ENCODE measurements at places on chromosomes 16 and 17.
A peak's percentile ranks its signal among the peaks of the same experiment; 100 is the strongest.

DNA sequence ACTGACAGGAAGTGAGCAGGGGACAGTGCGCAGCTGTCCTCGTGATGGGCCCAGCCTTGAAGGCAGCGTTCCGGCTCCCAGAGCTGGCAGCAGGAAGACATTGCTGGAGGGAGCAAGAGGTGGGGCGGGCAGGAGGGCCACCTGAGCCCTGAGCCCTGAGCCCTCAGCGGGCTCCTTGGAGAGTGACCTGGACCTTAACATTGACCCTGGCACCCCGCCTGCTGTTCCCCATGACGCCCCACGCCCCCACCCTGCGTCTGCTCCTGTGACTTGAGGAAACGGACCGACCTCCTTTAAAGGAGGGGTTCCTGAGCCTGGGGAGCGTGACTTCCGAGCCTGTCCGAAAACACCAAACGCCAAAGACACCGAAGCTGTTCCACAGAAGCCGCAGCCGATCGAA is 25.1 kb upstream of the ENPP7 start:
- no peak for DNase-seq

DNA sequence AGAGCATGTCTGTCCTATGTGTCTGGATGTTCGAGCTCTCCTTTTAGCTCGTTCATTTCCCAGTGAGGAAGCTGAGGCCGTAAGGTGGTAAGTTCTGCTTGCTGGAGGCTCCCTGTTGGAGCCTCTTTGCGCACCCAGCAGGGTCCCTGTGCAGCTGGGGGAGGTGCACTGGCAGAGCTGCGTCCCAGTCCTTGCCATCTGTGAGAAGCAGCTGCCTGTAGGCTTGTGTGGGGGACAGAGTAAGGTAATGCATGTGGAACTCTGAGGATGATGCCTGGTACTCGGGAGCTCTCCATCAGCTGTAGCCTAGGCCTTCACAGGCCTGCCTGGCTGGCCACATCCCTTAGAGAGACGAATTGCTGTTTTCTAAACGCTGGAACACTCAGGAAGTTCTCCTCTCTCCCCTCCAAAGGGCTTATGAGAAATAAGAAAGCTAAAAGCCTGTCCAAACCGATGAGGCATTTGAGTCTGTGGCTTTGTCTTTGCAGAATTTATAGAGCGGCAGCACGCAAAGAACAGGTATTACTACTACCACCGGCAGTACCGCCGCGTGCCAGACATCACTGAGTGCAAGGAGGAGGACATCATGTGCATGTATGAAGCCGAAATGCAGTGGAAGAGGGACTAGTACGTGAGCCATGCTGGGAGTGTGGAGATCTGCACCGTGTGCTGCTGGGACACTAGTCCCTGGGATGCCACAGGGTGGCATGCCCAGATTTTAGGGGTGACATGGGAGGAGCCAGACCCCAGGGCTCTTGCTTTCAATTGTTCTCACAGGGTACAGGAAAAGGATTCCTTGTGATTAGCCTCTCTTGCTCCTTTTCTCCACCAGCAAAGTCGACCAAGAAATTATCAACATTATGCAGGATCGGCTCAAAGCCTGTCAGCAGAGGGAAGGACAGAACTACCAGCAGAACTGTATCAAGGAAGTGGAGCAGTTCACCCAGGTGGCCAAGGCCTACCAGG is 1.6 kb downstream of the NDUFB10 start:
- peak; percentile 69 for DNase-seq

GRCh38 chr16:57949595-57950238 is 21.2 kb downstream of the CNGB1 start:
- no peak for DNase-seq

- DNase-seq = no peak
These were observed 114.3 kb upstream of the KCNJ16 start for GRCh38 chr17:69960755-69961154.

DNA sequence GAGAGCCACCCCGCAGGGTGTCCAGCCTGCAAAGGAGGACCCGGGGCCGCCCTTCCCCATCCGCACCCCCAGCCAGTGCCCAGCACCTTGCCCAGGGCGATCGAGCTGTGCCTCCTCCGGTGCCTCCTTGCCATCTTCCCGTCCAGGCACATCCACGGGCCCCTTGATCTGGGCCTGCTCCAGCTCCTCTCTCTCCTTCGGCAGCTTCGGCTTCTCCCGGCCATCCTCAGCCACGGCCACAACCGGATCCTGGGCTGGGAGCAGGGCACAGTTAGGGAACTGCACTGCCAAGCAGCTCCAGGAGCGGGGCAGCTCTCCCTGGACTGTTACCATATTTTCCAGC is 13.8 kb downstream of the NDUFAF8 start:
- DNase-seq = no peak

GRCh38 chr16:2710711-2711231 is 9.3 kb downstream of the PRSS27 start:
- no peak for DNase-seq

DNA sequence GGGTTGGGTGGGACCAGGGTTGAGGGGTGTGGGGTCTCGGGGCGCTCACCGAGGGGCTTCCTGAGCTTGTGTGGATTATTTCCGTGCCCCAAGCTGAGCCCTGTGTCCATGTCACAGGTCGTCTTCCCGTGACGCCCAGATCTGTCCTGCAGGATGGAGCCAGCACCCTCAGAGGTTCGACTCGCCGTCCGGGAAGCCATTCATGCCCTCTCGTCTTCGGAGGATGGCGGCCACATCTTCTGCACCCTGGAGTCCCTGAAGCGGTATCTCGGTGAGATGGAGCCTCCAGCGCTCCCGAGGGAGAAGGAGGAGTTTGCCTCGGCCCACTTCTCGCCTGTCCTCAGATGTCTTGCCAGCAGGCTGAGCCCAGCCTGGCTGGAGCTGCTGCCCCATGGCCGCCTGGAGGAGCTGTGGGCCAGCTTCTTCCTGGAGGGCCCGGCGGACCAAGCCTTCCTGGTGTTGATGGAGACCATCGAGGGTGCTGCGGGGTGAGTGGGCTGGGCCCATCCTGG is 1.0 kb downstream of the TELO2 start:
- no peak for DNase-seq

GRCh38 chr16:73365016-73365551 is 317.2 kb upstream of the ZFHX3 start:
- peak; percentile 65 for DNase-seq

DNA sequence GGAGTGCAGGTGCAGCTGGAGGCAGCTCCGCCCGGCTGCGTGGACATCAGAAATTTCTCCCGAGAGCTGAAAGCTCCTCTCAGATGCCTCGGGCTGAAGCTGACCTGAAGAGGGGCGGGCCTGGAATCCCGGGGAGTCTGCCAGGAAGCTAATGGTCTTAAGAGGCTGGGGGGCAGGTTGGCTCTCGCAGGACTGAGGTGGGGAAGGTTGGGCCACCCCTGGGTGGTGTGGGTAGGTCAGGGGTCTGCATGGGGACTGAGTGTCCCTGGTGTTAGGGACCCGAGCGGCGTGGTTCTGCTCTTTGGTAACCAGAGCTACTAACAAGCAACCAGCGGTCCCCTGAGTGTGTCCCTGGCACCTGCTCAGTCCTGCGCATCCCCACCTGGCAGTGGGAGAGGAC is 3.5 kb downstream of the CHMP6 start:
- DNase-seq = no peak

GRCh38 chr16:54928016-54928356 is 2.7 kb upstream of the IRX5 start:
- peak; percentile 19 for DNase-seq

DNA sequence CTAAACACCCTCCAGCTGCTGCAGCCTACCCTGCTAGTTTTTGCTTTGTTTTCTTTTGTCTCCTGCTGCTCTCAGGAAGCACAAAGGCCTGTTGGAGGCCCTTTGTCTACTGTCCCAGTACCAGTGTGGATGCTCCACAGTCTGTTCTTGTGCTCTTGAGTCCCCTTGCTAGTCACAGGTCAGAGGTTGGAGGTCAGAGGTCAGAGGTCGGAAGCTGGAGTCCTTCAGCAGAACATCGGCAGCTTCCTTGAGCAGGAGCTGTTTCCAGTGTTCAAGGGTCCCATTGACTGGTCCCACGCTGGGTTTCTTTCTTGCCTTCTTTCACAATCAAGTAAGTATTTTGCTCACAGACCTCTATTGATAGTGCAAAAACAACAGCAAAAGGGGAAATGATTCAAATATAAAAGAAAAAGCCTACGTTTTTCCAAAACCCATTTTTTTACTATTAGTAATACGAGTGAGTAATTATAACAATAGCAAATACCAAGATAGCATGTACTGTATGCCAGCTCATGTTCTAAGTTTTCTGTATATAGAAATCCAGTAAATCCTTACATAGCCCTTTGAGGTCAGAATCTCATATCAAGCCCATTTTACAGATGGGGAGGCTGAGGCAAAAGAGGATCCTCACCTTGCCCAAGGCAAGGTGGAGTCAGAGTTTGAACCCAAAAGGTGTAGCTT is 10.9 kb upstream of the IL34 start:
- DNase-seq = no peak

DNA sequence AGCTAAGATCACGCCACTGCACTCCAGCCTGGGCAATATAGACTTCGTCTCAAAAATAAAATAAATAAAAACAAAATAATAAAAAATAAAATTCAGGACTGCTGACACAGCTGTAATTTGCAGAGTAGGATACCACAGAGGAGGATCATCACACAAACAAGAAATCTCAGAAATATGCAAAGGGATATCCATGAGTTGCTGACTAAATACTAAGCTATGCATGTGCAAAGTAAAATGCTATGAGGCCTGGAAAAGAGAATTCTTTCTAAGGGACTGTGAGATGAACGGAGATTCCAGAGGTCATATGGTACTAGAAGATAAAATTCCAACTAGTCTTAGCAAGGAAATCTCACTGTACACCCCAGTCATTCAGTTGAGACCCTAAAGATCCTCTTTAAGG is 74.8 kb downstream of the SLC39A11 start:
- DNase-seq = no peak

GRCh38 chr16:66370786-66371684 is 4.5 kb downstream of the CDH5 start:
- no peak for DNase-seq

GRCh38 chr17:76219670-76220383 is 20.5 kb downstream of the RNF157 start:
- DNase-seq = no peak

GRCh38 chr16:47486856-47487255 is 25.7 kb downstream of the PHKB start:
- no peak for DNase-seq

- DNase-seq = no peak
These were observed 214.1 kb downstream of the HS3ST3B1 start for GRCh38 chr17:14514973-14515372.

DNA sequence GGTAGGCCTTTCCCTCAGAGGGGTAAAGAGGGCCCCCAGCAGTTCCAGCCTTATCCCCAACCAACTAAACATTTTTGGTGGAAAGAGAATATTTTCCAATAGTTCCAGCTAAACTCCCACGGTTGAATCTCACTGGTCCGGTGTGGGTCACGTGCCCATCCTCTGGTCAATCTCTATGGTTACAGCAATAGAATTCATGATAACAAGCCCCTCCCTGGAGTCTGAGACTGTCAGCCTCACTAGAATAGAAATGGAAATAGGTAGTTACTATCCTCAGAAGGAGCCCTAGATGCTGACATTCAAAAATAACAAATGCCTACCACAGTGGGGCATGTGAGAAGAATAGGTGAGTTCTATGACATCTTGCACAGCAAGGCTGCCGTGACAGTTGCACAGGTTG is 37.5 kb upstream of the LITAF start:
- no peak for DNase-seq

GRCh38 chr17:32570081-32570396 is 83.2 kb downstream of the CDK5R1 start:
- no peak for DNase-seq

DNA sequence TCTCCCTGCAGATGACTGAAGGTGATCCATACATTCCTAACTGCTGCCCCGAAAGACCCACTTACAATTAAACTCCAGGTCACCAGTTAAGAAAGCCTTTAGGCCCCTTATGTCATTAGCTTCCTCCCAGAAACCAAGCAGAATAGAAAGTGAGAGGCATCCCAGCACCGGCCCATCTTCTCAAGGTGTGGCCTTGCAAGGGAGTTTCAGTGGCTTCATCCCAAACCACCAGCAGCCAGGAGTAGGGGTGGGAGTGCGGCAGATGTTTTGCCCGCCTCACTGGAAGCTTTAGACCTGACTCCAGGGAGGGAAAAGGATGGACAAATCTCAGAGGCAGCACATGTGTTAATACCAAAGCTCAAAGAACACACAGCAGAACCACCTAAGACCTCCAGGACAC is 5.1 kb downstream of the ZFHX3 start:
- no peak for DNase-seq

GRCh38 chr17:36689089-36689667 is 87.8 kb downstream of the MRM1 start:
- no peak for DNase-seq

GRCh38 chr16:16815641-16816040 is 436.7 kb downstream of the NPIPA7 start:
- no peak for DNase-seq

DNA sequence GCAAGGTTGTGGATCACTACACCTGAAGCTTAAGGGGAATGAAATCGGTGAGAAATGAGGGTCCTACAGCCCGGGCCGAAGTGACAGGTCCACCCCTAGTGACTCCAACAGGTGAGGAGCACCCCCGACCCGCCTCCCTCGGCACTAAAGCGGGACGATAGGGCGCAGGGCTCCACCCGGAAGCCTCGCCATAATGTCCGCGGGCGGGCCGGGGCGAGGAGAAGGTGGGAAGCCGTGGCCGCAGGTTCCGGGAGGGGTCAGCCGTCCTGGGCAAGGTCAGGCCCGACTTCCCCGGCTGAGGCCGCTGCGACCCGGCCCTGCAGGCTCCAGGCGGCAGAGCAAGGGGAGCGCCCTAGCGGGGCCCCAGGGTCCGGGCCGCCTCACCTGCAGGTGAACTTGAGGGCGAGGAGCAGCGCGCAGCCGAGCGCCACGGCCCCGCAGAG is 543 bp downstream of the TXNDC11 start:
- no peak for DNase-seq

DNA sequence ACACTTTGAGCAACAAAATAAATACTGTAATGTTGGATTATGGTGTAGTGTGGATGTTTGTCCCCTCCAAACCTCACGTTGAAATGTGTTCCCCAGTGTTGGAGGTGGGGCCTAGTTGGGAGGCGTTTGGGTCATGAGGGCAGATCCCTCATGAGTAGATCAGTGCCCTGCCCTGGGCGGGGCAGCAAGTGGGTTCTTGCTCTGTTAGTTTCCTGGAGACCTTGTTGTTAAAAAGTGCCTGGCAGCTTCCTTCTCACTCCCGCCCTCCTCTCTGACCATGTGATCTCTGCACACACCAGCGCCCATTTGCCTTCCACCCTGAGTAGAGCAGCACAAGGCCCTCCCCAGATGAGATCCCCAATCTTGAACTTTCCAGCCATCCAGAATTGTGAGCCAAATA is 67.7 kb downstream of the MPRIP start:
- DNase-seq = no peak
